ENCODE measurements at places on chromosomes 13 and 19.

- DNase-seq, result no peak
Observed at GRCh38 chr13:107209824-107210722, 642.1 kb upstream of the ARGLU1 start.

DNA sequence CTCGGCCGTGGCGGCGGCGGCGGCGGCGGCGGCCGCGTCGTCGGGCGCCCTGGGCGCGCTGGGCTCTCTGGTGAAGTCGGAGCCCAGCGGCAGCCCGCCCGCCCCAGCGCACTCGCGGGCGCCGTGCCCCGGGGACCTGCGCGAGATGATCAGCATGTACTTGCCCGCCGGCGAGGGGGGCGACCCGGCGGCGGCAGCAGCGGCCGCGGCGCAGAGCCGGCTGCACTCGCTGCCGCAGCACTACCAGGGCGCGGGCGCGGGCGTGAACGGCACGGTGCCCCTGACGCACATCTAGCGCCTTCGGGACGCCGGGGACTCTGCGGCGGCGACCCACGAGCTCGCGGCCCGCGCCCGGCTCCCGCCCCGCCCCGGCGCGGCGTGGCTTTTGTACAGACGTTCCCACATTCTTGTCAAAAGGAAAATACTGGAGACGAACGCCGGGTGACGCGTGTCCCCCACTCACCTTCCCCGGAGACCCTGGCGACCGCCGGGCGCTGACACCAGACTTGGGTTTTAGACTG is 1.7 kb downstream of the SOX1 start:
- no peak for DNase-seq

DNA sequence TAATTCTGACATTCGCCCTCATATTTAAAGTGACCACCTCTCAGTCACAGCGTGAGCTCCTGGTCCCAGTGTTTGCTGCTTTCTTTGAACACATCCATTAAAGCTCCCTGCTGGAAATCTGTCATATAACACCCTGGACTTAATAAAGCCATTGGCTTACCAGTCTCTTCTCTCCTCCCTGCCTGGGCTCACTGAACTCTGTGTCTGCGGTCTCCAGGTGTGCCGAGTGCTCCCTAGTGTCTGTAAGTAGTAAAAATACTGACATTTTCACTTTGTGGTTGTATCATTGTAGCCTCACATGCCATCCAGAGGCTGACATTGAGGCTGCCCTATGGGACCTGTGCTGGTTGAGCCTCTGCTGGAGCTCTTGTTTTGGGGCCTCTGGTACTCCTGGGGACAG is 2.6 kb upstream of the PSG11 start:
- DNase-seq, result no peak

- DNase-seq, result no peak
Observed at GRCh38 chr19:6509118-6509971, 7.2 kb upstream of the TUBB4A start.

GRCh38 chr19:7643031-7643415 is 6.1 kb downstream of the STXBP2 start:
- DNase-seq, result no peak
